ENCODE measurements at places on chromosomes 1 and 21. TPM values are rescaled to one million over a fixed set of nuclear protein-coding genes. Genes with fewer than 3 reads are reported as not detected.
A peak's percentile ranks its signal among the peaks of the same experiment; 100 is the strongest.

DNA sequence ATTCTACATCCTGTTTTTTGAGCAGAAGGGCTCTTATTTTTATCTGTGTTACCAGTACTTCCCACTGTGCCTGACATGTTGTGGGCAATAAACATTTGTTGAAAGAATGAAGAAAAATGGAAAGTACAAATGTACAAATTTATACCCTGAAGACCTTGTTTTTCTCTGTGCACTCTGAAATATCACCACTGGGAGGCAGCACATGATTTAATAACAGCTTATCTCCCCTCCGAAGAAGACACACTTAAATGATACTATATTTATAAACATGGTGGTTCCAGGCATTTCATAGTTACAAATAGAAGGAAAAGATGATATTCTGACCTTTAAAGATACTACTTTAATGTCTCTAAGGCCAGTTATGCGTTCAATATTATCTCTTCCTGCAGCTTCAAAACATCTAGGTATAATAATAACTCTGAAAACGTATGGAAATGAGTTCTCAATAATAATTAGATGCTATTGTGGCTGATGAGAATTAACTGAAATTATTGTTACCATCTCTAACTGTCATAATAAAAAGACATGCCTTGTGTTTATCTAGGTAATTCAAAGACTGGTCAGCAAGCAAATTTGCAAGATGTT lies 12.8 kb downstream of the DYNLT5 start:
- peak; percentile 21 for DNase-seq

- peak; percentile 89 for DNase-seq
These were observed 350.3 kb upstream of the LYPLAL1 start for GRCh38 chr1:218823291-218823900.

DNA sequence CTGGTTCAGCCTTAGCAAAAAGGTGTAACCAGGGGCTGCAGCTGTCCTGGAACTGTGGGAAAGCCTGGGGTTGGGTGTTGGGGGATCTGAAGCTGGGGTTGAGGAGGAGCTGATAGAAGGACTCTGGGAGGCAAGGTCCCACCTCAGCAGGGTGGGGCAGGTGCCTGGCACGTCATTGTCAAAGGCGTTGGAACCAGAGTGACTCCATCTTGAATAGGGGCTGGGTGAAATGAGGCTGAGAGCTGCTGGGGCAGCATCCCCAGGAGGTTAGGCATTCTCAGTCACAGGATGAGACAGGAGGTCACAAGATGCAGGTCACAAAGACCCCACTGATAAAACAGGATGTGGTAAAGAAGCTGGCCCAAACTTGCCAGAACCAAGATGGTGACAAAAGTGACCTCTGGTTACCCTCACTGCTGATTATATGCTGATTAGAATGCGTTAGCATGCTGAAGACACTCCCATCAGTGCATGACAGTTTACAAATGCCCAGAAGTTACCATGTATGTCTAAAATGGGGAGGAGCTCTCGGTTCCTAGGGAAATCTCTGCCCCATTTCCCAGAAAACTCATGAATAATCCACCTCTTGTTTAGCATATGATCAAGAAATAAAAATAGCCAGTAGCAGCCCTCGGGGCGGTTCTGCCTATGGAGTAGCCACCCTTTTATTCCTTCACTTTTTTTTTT lies 85.4 kb downstream of the IER5 start:
- DNase-seq = no peak

GRCh38 chr1:96416111-96416595 lies 305.4 kb upstream of the PTBP2 start:
- no peak for DNase-seq

- no peak for DNase-seq
These were observed 13.1 kb downstream of the CACNA1S start for GRCh38 chr1:201098992-201099677.

DNA sequence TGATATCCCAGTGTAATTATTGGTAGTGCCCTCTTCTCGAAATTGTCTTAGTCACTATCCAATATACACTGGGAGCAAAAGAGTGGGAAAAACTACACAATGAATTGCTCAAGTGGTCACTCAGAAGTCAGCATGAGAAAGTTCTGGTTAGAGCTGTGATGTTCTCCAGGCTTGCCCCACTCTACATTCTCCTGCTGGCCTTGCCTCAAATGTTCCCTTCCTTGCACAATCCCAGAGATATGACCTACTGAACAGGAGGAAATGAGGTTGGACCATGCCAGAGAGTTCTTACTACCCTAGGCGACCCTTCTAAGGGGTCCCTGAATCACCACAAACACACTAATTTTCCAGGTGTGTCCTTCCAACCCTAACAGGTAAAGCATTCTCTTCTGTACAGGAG lies 40.8 kb downstream of the GLUL start:
- no peak for DNase-seq

- no peak for DNase-seq
These were observed 19.8 kb downstream of the NCF2 start for GRCh38 chr1:183570451-183570850.

GRCh38 chr1:110208916-110209645 lies 1.0 kb upstream of the KCNC4 start:
- no peak for DNase-seq

DNA sequence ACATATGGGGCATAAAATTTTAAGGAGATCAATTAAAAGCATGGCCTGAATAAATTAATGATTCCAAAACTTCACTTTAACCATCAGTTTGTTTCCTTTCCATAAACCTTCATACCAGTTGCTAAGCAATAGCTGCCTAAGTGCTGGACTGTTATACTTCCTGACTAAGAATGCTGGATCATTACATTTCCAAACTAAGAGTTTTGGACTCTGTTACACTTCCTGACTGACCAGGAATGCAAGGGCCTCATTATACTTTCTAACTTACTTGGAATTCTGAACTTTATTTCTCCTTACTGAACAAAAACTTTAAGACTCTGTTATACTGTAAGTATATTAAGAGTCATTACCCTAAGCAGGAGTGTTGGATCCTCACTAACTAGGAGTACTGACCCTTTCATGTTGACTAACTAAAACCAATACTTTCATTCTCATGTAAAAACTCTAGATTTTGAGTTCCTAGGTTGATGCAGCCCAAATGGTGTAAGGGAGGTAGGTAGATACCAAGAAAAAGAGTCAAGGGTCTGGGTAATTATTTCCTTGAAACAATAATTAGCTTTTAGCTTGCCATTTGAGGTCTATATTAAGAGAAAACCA lies 118.2 kb downstream of the FAF1 start:
- DNase-seq = no peak

GRCh38 chr1:156652131-156652991 lies 10.4 kb downstream of the BCAN start:
- no peak for DNase-seq

DNA sequence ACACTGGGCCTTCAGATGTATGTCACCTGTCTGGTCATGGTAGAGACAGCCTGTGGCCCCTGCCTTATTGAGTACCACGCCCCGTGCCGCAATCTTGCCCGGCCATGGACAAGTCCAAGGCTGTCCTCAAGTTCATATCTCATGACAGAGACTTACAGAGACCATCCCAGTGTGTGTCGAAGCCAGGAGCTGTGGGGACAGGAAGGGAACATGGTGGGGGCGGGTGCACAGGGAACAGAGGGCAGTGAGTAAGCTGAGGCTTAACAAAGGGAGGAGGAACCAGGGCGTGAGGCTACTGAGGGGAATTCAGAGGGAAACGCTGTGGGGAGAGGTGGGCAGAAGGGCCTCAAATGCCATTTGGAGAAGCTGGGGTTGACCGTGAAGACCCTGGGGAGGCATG lies 75.8 kb downstream of the ALPL start:
- no peak for DNase-seq

GRCh38 chr1:12012560-12013316 lies 6.6 kb upstream of the MIIP start:
- no peak for DNase-seq

GRCh38 chr1:157963713-157964112 lies 29.7 kb upstream of the KIRREL1 start:
- DNase-seq = peak; percentile 66

GRCh38 chr1:32349211-32349708 lies 13.0 kb downstream of the FAM229A start:
- no peak for DNase-seq

DNA sequence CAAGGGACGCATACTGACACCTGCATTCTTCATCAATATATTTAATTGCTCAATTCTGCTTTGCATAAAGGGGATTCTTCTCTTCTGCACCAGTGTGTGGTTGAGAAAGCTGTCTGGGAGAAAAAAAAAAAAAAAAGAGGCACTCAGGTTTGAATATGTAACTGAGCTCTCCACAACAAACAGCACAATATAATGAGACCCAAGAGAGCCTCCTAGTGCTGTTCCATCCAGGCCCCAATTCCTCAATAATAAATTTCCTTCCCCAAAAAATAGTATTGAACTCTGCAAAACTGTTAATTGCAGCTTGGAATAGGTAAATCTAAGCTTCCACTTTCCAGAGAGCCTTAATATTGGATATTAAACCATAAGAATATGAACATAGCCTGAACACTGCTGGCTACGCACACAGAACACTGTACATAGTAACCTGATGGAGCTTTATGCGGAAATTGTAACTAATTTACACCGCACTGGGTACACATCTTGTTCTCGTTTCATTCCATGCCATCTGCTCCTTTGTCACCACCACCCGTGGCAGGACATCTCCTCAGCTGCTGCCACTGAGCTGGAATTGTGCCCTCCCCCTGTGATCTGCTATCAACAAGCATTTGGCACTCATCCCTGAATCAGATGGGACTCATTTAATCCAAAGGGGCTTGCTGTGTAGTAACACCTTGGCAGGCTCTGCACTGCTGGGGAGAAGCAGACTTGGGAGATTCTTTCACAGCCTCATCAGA lies 272.0 kb downstream of the HHIPL2 start:
- DNase-seq = no peak

DNA sequence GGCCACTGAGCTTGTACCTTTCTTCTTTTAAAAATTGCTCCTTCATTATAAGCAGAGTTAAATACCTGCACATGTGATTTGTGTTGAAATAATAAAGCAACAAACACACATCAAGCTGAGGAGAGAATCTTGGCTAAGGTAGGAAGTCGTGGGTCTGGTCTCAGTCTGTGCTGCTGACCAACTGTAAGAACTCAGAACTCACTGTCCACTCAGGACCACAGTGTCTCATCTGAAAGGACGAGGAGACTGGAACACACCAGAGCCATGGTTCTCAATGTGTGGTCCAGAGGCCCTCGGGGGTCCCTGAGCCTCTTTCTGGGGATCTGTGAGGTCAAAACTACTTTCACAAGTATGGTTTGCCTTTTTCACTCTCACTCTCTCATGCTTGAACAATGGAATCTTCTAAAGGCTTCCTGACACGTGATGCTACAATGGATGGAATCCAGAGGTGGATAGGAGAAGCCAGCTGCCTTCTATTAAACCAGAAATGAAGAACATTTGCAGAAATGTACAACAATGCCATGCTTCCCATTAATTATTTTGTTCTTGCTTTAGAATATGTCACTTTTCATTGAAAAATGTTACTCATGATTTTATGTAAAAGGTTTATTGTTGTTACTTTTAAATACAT lies 17.3 kb upstream of the ETS2 start:
- no peak for DNase-seq

GRCh38 chr1:245874942-245875580 lies 632.0 kb downstream of the SMYD3 start:
- peak; percentile 37 for DNase-seq

DNA sequence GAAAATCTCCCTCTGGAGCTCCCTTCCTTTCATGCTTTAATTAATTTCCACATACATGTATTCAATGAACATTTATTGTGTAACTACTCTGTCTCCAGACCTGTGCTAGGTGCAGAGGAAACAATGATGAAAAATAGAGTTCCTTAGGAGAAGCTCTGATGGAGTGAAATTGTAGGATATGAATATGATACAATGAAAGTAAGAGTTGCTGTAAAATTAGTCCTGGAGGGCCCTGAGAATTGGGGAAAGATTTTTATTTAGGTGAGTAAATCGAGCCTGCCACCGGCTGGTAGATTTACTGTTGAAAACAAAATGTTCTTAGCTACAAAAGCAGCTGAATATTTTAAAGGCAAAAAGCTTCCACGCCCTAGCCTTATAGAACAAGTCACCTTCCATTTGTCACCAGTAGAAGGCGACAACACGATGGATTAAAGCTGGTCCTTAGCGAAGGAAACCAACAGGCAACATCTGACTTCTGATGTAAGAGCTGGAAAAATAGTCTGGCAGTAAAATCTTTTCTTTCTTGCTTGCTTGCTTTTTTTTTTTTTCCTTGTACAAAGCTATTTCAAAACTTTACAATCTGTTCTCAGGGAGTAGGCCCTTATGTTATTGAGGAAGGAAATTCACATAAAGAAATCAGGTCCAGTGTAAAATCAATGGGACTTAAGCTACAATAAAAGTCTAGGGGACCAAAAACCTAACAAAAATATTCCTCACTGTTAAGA lies 82.0 kb upstream of the ROR1 start:
- DNase-seq = peak; percentile 71

DNA sequence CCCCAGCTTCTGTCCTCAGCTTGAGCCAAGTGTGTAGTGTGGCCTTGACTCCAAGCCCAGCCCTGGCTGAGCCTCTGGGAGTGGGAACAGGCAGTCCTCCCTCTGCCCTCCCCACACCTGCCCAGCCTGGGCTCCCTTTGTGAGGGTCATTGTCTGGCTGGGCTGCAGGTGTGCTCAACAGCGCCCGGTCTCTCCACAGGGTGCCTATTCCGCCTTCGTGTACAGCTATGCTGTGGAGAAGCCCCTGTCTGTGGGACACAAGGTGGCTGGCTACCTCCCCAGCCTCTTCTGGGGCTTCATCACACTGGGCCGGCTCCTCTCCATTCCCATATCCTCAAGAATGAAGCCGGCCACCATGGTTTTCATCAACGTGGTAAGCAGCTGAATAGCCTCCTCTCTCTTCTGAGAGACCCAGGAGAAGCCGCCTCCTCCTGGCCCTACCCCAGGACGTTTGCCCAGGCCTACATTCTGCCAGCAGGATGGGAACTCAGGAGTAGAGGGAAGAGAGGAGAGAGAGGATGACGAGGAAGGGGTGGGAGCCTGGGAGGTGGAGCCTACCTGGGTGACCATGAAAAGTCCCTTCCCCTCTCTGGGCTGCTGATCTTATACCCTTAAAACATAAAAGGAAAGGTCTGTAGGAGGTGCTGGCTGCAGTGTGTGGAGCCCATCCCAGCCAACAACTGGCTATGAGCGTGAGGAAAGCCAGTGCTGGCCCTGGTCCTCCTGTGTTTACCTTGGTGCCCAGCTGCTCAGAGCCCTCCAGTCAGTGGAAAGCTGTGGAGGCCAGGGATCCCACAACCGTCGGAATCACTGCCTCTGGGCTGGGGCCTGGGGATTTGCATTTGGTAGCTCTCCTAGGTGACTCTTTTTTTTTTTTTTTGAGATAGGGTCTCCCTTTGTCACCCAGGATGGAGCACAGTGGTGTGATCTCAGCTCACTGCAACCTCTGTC lies 45.7 kb downstream of the ELK4 start:
- no peak for DNase-seq

The CFHR4 gene
- not detected for total RNA-seq

The PRR9 gene
- total RNA-seq = not detected

The LUZP1 gene
- total RNA-seq = 17.0 TPM

The LRRC38 gene
- total RNA-seq = not detected

The SPRR2G gene
- total RNA-seq = not detected

The DNAJB4 gene
- total RNA-seq = 26.2 TPM

The GLRX2 gene
- 25.5 TPM for total RNA-seq

The ZYG11A gene
- 4.2 TPM for total RNA-seq

The AKR7A3 gene
- total RNA-seq = not detected

The SH2D5 gene
- total RNA-seq = 9.8 TPM

The CYYR1 gene
- not detected for total RNA-seq

The GBP7 gene
- total RNA-seq = not detected

The C1orf94 gene
- total RNA-seq = not detected

The CELA3B gene
- not detected for total RNA-seq

The TRIM67 gene
- 1.3 TPM for total RNA-seq
